ENCODE measurements at places on chromosomes 16 and 17.
A peak's percentile ranks its signal among the peaks of the same experiment; 100 is the strongest.

GRCh38 chr17:59431601-59432000 is 100.1 kb downstream of the YPEL2 start:
- no peak overlapping the region for H3K27ac ChIP-seq
- no peak overlapping the region for H3K4me3 ChIP-seq
- no peaks in the 10 kb centered on the region for H3K36me3 ChIP-seq
- peaks cover 24% of the 10 kb centered on the region for H3K27me3 ChIP-seq

GRCh38 chr16:48041981-48042421 is 113.8 kb downstream of the ABCC12 start:
- DNase-seq: peak; percentile 27
- no peaks in the 10 kb centered on the region for H3K4me1 ChIP-seq
- H3K27me3 ChIP-seq: peaks cover 20% of the 10 kb centered on the region

- DNase-seq: no peak
- no peak overlapping the region for H3K27ac ChIP-seq
- no peaks in the 10 kb centered on the region for H3K27me3 ChIP-seq
- no peaks in the 10 kb centered on the region for H3K36me3 ChIP-seq
- no peaks in the 10 kb centered on the region for H3K4me1 ChIP-seq
Measured at GRCh38 chr17:14044702-14045101, 24.6 kb upstream of the COX10 start.

DNA sequence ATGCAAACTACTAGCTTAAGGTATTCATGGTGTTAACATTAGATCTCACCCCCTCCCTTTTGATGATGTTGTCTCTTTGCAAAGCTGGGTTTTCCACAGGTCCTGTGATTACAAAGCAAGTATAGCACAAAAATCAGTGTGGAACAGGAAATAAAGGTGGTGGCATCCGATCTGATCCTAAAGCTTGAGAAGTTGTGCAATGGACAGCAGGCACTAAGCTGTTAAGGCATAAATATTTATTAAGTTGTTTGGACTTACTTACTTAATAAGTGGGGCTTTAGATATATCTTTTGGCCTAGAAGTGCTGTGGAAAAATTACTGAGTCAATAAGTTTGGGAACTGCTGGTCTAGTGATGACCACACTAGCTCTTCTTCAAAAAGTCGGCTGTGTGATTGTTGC is 5.0 kb downstream of the GLP2R start:
- DNase-seq: no peak
- H3K27me3 ChIP-seq: no peaks in the 10 kb centered on the region
- H3K36me3 ChIP-seq: no peaks in the 10 kb centered on the region
- H3K4me1 ChIP-seq: peaks cover 8% of the 10 kb centered on the region

- H3K36me3 ChIP-seq: peaks cover 19% of the 10 kb centered on the region
- no peaks in the 10 kb centered on the region for H3K4me1 ChIP-seq
- peak; percentile 91 for DNase-seq
Measured at GRCh38 chr17:49851387-49852291, 3.8 kb upstream of the TAC4 start.

DNA sequence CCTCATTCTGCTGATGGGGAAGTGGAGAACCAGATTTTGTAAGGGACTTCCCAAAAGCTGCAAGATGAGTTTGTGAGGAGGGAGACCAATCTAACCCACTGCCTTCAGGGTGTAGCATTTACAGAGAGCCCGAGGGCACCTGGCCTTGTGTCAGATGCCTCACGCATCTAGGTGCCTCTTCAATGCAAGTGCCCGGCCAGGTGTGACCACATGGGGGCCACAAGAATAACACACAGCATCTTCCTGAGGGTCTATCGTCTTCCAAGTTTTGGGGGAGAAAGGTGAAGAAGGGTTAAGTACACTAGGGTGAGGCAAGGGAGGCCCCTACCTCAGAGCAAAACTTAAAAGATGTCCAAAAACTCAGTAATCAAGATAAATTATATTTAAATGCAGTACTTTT is 401.7 kb upstream of the CDH5 start:
- H3K27ac ChIP-seq: peak overlapping the region; percentile 76
- H3K27me3 ChIP-seq: peaks cover 10% of the 10 kb centered on the region
- DNase-seq: no peak
- peaks cover 18% of the 10 kb centered on the region for H3K4me1 ChIP-seq
- peaks cover 13% of the 10 kb centered on the region for H3K36me3 ChIP-seq
